ENCODE measurements at places on chromosomes 7 and 10.

GRCh38 chr7:103487419-103487818 lies 41.4 kb upstream of the SLC26A5 start:
- DNase-seq = no peak

DNA sequence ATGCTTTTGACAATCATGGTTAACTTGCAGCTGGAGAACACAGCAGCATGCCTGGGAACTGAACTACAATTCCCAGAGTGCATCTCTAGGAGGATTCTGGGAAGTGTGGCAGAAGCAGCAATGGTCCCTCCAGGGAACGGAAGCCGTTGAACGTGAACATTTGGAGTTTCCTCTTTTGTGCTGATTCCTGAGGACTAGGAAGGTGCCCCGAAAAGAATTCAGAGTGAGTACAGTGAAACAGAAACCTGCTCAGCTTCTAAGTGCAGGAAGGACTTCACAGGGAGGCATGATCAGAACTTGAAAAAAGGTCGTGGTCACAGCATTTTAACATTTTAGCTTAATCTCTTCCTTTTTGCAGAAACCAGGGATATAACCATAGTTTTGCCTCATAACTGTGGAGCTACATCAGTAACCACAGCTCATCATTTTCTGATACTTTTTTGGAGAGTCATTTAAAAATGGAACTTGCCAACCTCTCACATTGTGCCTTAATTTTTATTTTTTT lies at the start of gene NUDT13:
Gene NUDT13, plus strand, starts transcription at position 111 of the 505 bp plus-strand sequence. CDS start 3,911 bp downstream, outside the sequence.
- DNase-seq = peak; percentile 89

DNA sequence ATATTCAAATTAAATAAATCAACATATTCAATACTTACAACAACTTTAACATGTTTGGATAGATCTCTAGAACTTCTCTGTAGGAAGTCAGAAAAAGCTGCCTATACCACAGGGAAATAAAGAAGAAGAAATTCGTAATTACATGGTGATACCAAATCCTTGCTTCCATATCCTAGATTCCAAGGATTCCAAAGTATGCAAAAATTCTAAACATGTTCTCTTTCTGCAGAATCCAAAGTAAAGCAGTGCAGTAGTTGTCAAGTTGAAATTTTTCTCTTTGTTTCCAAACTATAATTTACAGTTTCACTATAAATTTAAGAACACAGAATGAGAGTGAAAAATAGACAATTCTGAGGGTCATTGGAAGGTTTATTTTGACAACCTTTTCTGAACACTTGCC lies 233.7 kb upstream of the PTN start:
- no peak for DNase-seq

DNA sequence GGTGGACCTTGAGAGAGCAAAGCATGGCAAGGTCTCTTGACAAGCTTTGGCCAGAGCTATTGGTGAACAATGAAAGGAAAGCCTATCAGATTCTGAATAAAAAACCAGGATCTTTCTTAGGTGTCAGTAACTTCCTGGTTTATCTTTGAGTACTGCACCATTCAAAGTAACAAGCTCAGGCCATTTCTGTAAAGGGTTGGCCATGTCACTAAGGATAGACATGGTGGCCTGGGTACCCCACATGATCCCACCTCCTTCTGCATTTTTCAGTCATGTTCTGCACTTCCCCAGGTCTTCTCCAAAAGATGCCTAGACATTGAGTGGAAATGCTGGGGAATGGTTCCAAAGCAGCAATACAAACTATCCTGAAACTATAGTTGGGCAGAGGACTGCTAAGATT lies 242.0 kb downstream of the ARHGAP12 start:
- DNase-seq = no peak

GRCh38 chr10:93718937-93719725 lies 16.7 kb upstream of the FRA10AC1 start:
- DNase-seq = peak; percentile 69

GRCh38 chr10:75712242-75712880 lies 280.9 kb downstream of the LRMDA start:
- DNase-seq = no peak

- no peak for DNase-seq
Observed at GRCh38 chr7:48691788-48692187, 232.6 kb upstream of the CDC14C start.

DNA sequence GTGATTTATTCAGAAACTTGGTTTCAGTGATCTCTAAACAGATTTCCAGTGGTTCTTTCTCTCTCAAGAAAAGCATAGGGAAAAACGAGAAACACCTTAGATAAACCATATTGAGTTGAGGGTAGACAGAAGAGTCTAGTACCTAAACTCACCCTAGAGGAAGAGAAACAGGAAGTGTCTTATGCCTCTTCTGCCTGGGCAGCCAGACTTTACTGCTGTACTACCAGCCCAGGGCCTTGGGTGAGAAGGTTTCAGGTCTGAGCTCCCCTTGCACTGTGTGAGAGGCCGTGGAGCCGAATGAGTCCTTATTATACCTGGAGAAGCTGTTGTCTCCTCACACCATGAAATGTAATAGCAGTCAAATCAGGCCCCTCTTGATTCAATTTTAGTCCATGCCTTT lies 18.2 kb downstream of the HIF1AN start:
- DNase-seq = no peak

GRCh38 chr10:45660876-45661411 lies 11.6 kb downstream of the ZFAND4 start:
- DNase-seq = peak; percentile 19

- DNase-seq = no peak
Observed at GRCh38 chr7:40802497-40802896, 667.7 kb downstream of the SUGCT start.

- DNase-seq = no peak
Observed at GRCh38 chr7:43653466-43653865, 70.6 kb downstream of the STK17A start.

DNA sequence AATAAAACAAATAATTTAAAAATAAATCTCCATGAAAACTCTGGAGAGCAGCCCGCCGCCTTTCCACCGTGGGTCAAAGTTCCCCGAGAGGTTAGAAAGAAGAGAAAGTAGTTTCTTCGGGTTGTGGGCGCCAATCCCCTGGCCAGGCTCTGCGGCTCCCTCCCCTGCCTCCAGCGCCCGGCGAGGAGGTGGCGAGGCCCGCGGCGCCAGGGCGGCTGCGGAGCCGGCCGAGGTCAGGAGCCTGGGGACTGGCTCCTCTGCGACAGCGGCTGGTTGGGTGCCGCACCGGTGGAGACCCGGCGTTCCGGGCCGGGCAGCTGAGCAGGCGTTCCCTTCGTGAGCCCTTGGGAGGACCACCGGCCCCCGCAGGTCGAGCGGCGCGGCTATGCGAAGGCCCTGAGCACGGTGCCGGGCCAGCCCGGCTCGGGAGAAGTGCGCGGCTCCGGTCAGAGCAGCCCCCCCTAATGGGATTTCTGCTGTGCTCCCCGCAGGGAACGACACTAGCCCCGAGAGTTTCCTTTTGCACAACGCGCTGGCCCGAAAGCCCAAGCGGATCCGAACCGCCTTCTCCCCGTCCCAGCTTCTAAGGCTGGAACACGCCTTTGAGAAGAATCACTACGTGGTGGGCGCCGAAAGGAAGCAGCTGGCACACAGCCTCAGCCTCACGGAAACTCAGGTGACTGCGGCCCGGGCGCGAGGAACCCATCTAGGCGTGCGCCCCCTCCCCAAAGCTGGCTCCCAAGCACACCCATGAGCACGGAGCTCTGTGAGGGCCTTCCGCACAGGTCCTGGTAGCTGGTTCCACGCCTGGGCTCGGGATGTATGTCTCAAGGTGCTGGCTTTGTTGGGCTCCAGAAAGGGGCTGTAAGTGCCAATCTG lies 2.8 kb downstream of the EMX2 start:
- no peak for DNase-seq

DNA sequence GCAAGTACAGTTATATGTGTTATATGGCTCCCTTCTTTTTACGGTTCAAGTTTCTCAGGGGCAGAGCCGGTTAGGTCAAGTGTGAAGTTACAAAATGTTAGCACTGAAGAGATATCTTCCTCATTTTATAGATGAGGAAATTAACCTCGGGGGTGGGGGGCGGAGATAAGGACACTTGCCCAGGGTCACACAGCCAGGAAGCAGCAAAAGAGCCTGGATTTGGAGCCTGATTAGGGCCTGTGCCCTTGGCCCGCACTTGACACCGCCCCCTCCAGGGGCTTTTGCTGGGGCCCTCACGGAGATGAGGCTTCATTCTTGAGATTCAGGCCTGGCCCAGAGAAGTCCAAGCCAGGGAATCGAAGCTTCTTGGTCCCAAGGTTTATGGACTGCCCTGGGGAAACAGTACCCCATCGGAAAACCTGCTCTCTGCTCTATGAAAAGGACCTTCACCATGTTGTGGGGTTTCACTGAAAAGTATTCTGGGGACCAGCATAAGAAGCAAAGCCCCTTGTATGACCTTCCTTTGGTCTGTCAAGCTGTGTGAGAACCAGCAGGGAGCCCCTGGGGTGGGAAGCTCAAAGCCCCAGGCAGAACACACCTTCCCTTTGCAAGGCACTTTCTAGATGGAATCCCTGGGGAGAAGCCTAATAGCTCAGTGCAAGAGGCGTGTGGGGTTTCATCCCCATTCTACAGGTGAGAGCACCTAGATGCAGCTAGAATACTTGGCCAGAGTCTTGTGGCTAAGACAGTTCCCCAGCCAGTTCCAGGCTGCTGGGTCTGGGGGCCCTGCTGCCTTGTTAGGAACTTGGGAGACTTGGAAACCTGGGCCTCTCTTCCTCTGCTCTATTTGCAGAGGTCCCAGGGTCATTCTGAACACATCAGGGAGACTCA lies 21.9 kb downstream of the UNC5B start:
- DNase-seq = no peak

- DNase-seq = no peak
Observed at GRCh38 chr7:93414574-93414973, 159.9 kb downstream of the CALCR start.

- DNase-seq = peak; percentile 59
Observed at GRCh38 chr7:11315666-11316258, 342.1 kb downstream of the PHF14 start.

GRCh38 chr7:142873281-142873784 lies 12.2 kb downstream of the TRPV6 start:
- DNase-seq = peak; percentile 49

- no peak for DNase-seq
Observed at GRCh38 chr7:121046009-121046408, 57.5 kb downstream of the CPED1 start.

GRCh38 chr10:57898231-57898630 lies 369.5 kb downstream of the IPMK start:
- no peak for DNase-seq

- no peak for DNase-seq
Observed at GRCh38 chr10:127398971-127399365, 150.1 kb upstream of the NPS start.

- no peak for DNase-seq
Observed at GRCh38 chr10:16297069-16297468, 139.7 kb upstream of the PTER start.

DNA sequence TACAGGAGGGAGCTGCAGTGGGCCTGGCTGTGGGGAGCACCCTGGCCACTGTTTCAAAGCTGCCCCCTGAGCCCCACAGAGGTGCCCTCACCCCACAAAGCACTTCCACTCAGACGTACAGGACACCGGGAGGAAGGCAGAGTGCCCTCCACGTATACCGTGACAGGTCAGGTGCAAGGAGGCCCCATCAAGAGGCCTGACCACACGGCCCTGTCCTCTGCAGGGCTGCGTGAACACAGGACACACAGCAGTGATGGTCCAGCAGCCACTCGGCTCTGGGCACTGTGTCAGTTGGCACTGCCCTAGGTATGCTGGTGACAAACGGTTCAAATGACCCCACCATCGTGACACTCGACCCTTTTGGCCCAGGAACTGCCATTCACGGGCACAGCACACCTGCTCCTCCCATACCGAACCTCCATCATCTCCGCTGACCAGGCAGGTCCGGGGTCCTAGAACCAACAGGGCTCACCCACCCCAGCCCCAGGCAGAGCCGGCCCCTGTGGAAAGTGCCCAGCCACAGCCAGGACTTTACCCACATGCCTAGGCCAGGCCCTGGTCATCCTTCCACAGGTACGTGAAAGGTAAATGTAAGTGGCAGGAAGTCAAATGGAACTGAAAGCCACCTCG lies 560.9 kb downstream of the PTPRN2 start:
- no peak for DNase-seq

DNA sequence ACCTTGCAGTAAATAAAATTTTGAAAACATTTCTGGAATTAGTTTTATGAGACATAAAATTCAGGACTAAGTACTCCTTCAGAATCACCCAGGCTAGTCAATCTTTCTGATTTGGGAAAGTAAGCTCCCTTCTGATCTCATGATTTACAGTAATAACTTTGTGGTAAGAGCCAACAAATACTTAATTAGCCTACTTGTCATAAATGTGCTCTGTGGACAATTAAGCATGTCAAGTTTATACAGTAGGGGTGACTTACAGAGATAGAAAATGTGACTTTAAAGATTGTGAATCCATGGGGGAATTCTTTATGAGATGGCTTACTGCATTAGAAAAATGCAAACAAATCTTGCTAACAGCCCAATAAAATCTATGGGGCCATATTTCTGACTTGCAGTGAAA lies 616.9 kb upstream of the GHITM start:
- no peak for DNase-seq

Measured in GM12865 (cell line).